ENCODE measurements at places on chromosomes 12 and 14.
A peak's percentile ranks its signal among the peaks of the same experiment; 100 is the strongest.

DNA sequence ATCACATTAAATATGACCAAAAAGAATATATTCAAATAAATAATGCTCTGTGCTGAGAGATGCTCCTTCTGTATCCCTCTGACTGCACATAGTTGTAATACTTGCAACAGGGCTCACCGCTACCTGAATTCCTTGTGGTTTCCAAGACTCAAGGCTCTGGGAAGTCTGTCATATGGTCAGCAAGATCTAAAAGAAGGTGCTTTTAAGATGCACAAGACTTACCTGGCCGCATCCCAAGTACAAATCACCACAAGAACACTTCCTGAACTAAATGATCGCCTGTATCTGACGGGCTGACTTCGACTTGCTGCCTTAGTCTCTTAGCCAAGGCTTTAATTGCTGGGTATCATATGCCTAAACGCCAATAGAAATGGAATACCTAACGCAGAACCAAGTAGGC, 67.2 kb downstream of the HECTD4 start:
- DNase-seq: no peak

GRCh38 chr14:48325486-48325885, 650.1 kb upstream of the MDGA2 start:
- no peak for DNase-seq

GRCh38 chr12:115444346-115444745, 760.4 kb upstream of the TBX3 start:
- no peak for DNase-seq

- DNase-seq: no peak
These were observed 414.1 kb downstream of the KCNH5 start for GRCh38 chr14:62631176-62631575.

- DNase-seq: no peak
These were observed 1.4 kb downstream of the ASPG start for GRCh38 chr14:104086661-104087461.

DNA sequence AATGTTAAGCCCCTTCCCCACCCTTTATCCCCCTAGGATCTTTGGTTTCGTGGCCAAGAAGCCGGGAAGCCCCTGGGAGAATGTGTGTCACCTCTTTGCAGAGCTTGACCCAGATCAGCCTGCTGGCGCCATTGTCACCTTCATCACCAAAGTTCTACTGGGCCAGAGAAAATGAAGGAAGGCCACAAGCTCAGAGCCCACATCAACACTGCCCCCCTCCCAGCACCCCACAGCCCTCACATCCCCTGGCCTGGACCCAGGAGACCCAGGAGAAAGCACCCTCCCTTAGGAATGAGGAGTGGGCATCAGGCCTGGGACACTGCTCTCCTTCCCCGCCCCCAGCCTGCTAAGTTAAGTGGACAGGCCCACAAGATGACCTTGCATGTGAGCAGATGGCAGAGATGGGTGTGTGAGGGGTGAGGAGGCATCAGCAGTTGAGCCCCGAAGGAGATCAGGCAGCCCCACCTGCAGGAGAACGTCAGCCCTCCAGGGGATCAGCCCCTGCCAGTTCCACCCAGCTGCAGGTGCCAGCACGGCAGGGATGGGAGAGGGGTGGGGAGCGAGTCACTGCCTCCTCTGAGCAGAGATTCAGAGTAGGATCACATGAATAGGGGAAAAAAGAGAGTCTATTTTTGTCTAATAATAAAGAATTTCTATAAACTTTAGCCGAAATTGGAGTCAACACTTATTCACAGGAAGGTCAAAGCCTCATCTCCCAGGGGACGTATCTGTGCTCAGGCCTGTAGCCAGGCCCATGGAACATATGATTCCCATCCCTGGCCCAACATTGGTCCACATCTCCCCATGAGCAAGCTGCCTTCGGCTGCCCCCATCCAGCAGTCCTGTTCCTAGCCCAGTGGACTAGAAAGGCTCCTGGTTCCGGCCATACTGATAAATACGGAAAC, 14.1 kb downstream of the TNS2 start:
- no peak for DNase-seq

DNA sequence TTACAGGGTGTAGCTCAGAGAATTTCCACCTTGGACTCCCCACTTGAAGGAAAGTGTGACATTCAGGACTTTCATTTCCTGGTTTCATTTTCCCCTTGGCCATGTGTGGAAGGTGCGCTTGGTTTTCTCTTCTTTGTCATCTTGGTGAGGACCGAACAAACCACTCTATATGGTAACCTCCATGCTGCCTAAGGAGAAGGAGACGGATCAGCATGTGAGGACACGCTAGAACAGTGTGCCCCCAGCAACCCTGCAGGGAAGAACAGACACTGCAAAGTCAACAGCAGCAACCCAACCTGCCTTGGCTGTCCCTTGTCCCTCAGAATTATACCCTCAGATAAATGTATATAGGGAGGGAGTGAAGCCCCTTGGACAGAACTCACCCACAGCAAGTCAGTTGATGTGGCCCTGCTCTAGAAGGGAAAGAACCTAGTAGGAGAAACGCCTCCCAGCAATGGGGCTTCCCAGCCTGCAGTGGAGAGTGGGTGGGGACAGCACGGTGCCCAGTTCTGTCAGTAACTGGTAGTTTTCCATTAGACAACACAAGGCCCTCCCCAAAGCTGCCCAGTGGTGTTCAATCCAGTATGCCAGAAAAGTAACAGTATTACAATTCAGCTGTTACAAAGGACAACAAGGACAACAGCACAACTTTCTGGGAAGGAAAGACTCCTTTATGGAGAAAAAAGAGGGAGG, 18.9 kb upstream of the COCH start:
- no peak for DNase-seq

DNA sequence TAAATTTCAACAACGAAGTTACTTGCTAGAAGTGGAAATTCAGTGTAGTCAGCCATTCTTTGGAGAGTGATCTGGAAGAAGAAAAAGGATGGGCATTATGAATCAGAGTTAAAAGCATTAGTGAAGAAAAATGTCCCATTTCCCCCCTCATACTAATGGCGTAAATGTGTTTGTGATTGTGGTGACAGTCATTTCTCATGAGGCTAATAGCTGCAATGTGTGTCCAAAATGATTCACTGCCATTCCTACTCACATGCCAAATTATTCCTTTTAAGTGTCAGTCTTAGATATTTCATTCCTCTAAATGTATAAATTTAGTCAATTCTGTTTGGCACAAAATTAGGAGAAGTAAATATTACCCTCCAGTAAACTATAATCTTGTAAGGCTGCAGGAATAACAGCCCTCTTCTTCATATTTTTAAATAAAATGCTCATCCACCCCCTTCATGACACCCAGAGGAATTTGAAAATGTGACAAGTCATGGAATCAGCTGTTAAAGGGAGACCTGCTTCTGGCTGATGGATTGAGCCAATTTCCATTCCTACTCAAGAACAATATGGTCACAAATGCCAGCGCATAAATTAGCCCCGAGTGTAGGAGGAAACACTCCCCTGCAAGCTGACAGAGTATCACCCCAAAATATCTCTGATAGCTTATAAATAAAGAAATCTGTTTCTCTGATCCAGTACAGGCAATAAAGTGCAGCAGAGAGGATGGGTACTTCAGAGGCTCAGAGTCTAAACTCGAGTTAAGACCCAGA, 912.3 kb upstream of the SEL1L start:
- no peak for DNase-seq

DNA sequence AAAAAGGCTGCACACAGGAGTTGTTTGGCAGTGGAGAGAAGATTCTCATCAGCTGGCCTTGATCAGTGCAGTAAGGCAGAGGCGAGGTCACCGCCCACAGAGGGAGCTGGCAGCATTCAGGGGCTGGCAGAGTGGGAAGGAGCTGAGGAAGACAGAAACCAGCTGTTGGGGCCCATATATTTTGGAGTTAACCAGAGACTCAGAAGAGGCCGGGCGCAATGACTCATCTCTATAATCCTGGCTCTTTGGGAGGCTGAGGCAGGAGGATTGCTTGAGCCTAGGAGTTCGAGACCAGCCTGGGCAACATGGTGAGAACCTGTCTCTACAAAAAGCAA, 17.7 kb downstream of the SMCO2 start:
- no peak for DNase-seq

DNA sequence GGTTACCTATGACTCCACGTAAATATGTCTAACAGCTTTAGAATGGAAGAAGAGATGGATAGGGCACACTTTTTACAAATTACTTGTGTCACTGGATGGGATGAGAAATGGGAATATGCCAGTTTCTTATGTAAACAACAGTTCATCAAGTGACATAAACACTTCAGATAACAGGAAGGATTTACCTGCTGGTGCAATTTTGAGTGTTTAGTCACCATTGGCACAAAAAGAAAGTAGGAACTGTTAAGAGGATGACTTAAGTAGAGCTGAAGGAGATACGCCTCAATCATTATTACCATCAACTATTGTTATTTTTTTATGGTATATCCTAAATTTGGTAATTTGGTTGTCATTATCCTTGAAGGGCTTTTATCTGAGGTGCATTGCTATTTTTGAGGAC, 83.2 kb downstream of the RMST start:
- DNase-seq: no peak

GRCh38 chr14:34684578-34684977, 29.8 kb downstream of the CFL2 start:
- DNase-seq: no peak

GRCh38 chr14:77738559-77739250, 22.3 kb downstream of the SNW1 start:
- DNase-seq: no peak

DNA sequence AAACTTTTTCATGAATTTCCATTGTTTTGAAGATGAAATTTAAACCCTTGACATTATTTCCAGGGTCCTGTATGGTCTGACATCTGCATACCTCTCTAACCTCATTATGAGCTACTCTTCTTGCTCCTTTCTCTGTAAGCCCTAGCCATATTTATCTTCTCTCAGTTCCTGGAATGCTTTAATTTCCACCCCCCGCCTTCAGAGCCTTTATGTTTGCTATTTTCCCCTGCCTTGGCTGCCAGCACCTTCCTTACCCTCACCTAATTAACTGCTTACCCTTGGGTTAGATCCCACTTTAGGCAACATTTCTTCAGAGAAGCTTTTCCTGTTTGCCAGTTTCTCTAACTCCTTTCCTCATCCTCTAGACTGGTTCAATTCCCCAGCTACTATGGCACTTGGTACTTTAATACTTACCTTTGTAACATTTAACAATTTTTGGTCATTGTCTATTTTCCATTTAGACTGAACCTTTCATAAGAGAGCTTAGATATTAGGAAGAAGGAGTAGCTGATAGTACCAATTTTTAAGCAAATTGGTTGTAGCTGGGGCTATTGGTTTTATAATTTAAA, 6.0 kb downstream of the STYX start:
- no peak for DNase-seq

DNA sequence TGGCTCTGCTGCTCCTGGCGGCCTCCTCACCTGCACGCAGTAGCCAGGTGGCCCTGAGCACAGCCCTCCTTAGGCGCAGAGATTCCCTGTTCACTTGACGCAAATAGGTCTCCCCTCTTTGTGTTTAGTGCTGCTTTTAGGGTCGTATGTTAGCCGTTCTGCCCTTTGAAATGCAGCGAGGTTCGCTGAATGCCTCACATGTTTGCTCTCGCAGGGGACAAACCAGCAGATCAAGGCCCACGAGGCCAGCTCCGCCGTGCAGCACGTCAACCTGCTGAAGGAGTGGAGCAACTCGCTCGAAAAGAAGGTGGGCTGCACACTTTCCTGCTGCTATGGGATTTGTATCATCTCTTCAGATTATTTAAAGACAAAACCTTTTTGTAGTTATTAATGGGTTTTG, 31.4 kb upstream of the AMN start:
- no peak for DNase-seq

GRCh38 chr14:100775831-100776591, 49.3 kb downstream of the DLK1 start:
- DNase-seq: no peak

- DNase-seq: no peak
These were observed 17.3 kb downstream of the LRTM2 start for GRCh38 chr12:1837541-1838204.

- no peak for DNase-seq
These were observed 29.4 kb downstream of the ANAPC7 start for GRCh38 chr12:110373962-110374611.

GRCh38 chr12:78181544-78182162, 351.0 kb downstream of the NAV3 start:
- DNase-seq: peak; percentile 5

DNA sequence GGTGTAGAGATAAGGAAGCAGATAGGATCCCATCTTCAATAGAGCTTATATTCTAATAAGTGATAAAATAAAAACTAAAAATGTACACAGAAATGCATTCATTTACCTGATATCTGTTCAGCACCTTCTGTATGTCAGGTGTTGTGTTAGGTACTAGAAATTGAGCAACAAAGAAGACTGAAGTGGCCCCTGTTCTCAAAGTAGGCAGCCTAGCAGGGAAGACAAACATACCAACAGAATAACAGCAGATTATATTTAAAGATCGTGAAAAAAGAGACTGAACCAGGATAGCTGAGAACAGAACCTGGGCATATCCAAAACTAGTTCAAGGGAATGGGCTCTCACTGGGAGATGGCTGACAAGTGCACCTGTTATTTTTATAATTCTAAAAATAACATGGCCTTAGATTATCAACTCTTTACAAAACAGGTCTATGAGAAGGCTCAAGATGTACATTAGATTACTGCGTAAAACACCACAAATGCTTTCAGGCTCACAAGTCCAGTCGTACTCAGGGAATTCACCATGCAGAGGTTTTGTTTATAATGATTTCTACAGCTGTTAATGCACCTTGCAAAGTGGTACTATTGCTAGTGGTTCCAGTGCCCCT, 16.4 kb downstream of the ANO6 start:
- no peak for DNase-seq

GRCh38 chr14:59251811-59252771, 63.6 kb downstream of the DAAM1 start:
- no peak for DNase-seq

GRCh38 chr14:23008831-23009230, 1.1 kb downstream of the C14orf93 start:
- no peak for DNase-seq
